ENCODE measurements at places on chromosomes 12 and 14. TPM values are rescaled to one million over a fixed set of nuclear protein-coding genes. Genes with fewer than 3 reads are reported as not detected.

Gene IL23A
- not detected for total RNA-seq

Gene RITA1
- total RNA-seq: 25.4 TPM

Gene SERPINA12
- not detected for total RNA-seq

Gene RFX4
- total RNA-seq: not detected

Gene DUSP16
- 18.7 TPM for total RNA-seq

Gene SYT1
- total RNA-seq: not detected

Gene SMOC1
- total RNA-seq: 18.6 TPM

Gene DBX2
- total RNA-seq: 0.51 TPM

Gene PIWIL1
- not detected for total RNA-seq

Gene CLEC4D
- 0.63 TPM for total RNA-seq

Gene SDR9C7
- total RNA-seq: not detected

Gene FAM186B
- total RNA-seq: not detected

Gene TMCC3
- 4.7 TPM for total RNA-seq

Gene NANOG
- not detected for total RNA-seq

Gene PMCH
- not detected for total RNA-seq

Gene RDH12
- not detected for total RNA-seq

Gene RBP5
- total RNA-seq: not detected

Gene SAV1
- total RNA-seq: 29.7 TPM

Gene TAS2R13
- 0.63 TPM for total RNA-seq

Data from right atrium auricular region (tissue), 2 donors.